Naive B cell (primary cell): ENCODE measurements at places on chromosomes 6 and 20. TPM values are rescaled to one million over a fixed set of nuclear protein-coding genes. Genes with fewer than 3 reads are reported as not detected.

DNA sequence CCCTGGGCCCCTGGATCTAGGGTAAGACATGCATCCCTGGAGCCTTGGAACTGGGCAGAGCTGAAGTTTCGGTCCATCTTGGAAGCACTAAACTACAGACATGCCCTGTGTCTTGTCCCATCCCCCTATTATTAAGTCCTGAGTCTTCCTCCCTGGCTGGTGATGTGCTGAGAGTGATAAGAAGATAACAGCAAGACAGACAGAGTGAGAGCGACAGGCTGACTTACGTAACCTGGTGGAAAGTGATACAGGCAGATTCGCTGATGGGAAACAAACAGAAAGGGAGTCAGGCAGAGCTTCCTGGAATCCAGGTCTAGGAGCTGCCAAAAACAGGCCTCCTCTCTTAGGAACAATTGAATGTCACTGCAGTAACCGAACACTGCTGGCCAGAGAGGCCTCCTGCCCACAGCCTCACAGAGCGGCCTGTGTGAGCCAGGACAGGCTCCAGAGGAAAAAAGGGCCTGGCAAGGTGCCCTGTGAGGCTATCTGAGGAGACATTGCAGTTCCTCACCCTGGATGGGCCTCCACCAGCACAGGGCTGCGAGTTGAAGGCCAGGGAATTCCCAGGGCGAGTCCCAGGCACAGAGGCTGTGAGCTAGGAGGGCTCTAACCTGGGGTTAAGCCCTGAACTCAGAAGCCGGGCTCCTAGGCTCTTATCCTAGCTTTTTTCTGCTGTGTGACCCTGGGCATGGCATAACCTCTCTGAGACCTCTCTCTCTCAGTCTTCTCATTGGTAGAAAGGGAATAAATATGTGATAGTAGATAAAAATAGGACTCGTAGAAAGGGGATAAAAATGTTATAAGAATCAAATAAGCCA lies 34.2 kb upstream of the B4GALT5 start:
- no peak for DNase-seq

DNA sequence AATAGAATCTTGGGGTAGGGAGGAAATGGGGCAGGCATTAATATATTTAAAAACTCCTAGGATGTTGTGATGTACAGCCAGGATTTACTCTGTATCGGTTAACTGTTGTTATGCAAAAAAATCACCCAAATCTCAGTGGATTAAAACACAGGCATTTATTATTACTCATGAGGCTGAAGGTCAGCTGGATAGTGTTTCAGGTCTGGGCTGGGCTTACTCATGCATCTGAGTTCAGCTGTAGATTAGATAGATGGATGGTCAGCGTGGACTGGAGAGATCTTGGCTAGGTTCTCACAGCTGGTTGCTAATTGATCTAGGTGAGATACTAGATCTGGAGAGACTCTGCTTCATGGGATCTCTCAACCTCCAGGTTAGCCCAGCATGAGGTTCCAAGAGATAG lies 131.4 kb downstream of the BTBD3 start:
- DNase-seq, result no peak

DNA sequence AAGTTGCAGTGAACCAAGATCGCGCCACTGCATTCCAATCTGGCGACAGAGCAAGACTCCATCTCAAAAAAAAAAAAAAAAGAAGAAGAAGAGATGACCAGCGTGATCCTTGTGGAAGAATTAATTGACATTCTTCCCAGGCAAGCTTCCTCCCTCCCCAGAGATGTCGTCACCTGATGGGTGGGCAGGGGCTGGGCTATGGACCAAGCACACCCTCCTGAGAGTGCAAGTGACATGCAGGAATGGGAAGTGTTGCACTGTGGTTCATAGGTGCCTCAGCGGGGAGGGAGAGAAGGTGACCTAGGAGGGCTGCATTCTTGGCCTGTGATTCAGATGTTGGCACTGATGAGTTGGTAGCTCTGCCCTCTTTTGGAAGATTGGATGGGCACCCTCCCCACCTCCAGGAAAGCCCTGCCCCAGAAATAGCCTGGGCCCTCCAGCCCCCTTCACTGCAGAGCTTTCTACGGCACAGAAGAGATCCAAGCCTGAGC lies 37.8 kb downstream of the TAF8 start:
- DNase-seq, result no peak

- no peak for DNase-seq
These were observed 94.5 kb downstream of the HTR1B start for GRCh38 chr6:77368660-77369313.

DNA sequence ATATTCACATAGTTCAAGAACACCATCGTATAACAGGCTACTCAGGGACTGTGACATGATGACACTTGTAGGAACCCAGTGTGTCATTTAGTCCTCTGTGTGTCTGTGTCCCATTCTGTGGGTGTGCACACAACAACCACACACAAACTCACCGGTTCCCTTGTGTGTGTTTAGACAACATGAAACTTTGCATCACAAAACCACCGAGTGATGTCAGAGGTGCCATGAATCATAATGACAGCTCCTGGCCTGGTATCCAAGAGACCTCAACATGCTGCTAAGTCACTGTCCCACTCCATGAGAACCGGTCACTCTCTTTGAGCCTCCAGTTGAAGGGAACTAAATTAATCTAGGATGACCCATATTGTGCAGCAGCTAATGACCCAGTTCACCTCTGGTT lies 421.3 kb downstream of the PREX1 start:
- no peak for DNase-seq

DNA sequence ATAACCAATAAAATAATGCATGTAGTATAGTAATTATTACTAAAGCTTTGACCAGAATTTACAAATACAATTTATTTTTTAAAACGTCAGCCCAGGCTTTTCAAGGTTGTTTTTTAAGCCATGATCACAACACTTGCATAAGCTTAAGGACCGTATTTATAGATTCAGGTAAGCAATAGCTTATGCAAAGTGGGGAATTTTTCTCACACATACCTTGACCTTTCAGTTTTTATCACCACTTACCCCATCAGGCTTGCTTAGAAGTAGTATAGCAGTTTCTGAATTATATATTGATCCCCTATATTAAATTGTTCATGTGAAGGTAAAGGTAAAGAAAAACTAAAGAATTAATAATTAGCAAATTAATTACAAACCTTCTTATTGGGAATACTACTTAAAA lies 232.3 kb upstream of the FKBP1C start:
- DNase-seq, result no peak

DNA sequence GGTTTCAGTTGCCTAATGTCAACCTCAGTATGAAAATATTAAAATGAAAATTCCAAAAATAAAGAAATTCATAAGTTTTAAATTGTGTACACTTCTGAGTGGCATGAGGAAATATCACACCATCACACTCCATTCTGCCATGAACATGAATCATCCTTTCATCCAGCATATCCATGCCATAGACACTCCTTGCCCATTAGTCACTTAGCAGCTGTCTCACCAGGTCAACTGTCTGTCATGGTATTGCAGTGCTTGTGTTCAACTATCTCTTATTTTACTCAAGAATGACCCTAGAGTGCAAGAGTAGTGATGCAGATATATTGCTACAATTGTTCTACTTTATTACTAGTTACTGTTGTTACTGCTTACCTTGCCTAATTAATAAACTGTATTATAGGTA lies 712.4 kb downstream of the EPHA7 start:
- DNase-seq, result no peak

GRCh38 chr20:62792182-62792939 lies 3.9 kb upstream of the MRGBP start:
- DNase-seq, result no peak

DNA sequence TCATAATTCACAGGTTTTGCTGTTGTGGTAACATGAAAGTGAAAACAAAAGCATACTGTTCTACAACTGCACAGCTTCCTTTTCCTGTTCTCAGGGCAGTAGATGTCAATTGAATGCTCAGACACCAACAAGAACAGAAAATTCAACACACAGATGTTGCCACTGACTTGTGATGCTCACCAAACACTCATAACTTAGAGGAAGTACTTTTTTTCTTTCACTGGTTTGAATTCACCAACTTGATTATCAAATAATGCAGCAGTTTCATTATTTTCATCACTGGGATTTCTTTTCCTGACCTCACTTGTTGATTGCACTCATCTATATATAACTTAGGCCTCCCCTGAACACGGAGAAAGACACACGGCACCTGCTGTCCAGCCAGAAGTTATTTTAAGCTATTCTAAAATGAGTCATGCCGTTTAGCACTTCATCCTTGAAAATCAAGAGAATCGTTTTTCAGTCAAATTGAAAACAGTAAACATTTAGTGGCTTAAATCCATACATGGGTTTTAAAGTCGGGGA lies 949 bp downstream of the TXLNB start:
- DNase-seq, result peak; percentile 76

DNA sequence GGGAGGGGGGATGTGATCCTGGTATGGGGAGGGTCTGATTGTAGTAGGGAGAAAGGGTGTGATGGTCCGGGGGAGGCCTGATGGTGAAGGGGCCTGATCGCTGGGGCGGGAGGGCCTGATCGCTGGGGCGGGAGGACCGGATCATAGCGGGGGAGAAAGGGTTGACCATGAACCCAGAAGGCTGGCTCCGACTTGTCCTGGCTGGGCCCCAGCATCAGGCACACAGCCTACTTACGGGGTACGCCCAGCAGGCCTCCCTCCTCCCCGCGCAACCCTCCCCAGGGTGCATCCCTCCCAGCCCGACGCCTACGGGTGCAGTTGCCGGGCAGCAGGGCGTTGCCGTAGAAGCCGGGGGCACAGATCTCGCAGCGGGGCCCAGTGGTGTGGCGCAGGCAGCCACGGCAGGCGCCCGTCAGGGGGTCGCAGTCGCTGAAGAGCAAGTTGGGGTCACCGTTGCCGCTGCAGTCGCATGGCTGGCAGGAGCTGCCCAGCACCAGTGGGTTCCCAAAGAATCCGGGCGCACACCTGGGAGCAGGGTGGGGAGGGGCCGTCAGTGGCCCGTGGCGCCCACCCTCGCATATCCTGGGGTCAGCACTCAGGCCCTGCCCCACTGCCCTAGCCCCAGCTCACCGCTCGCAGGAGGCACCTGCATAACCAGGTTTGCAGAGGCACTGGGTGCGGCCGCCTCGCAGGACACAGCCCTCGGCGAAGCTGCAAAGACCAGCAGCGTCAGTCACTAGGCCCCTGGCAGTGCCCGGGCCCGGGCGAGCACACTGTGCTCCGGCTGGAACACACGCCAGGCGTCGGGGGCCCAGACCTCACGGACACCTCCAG lies 20.6 kb downstream of the ADRM1 start:
- DNase-seq, result no peak

DNA sequence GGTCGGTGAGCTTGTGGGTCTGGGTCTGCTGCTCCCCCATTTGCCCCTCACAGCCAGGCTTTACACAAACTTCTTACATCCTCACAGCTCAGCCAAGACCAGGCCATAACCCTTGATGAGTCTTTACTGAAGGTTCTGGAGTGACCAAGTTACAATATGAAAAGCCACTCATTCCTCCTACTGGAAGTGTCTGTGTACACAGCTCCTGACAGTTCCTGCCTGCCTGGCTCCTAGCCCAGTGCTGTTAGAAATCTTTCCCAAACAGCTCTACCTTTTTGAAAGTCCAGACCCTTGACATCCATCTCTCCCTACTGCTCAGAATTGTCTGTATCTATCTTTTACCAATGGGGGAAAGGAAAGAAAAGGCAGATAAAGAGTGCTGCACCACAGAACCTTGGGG lies 106.9 kb downstream of the PAX1 start:
- DNase-seq, result no peak

DNA sequence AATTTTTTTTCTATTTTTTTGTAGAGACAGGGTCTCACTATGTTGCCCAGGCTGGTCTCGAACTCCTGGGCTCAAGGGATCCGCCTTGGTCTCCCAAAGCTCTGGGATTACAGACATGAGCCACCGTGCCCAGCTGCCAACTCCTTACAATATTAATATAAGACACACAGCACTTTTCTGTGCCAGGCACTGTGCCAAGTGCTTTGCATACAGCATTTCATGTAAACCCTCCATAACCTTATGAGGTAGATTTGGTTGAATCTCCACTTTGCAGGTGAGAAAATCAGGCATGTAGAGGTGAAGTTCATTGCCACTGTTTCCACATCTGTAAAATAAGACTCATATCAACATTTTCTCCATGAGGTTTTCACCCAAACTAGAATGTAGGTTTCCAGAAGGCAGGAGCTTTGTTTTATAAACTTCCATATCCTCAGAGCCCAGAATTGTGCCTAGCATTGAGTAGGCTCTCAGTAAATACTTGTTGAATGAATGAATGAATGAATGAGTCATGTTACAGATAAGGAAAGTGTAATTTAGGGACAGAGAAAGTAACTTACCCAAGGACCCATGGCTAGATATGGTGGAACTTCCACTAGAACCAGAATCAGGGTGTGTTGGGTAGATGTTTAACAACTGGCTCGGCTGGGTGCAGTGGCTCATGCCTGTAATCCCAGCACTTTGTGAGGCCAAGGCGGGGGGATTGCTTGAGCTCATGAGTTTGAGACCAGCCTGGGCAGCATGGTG lies 3.0 kb upstream of the CTNNBL1 start:
- DNase-seq, result no peak

DNA sequence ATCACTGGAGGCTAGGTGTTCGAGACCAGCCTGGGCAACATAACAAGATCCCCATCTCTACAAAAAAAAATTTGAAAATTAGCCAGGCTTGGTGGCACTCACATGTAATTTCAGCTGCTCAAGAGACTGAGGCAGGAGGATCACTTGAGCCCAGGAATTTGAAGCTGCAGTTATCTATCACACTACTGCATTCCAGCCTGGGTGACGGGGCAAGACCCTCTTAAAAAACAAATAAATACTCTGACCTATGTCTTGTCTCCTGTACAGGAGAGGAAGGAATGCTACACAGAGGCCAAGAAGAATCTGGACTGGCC lies 25.8 kb downstream of the COX4I2 start:
- DNase-seq, result no peak

DNA sequence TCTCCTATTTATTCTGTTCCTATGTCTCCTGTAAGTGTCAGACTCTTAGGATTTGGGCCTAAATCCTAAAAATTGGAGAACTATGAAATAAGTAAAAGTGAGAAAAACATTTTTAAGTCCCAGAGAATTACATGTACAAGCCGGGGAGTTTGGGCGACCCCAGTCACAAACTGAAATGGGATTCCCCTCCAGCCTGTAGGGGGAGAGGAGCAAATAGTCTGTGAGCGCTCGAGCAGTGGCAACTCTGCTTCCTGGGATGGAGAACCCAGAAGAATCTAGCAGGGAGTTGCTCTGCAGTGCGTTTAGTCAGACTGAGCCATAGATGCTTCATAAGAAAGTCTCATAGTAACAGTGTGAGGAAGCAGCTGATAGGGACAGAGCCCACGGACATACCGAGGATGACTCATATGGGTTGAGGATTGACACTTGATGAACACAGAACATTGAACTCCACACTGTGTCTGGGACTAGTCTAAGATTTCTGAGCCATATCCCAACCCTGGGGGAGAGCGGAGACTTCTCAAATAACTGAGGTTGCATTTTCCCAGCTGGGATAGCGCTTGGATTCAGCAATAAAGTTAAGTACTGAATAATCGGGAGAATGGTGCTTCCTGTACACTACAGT lies 437.2 kb downstream of the BCKDHB start:
- no peak for DNase-seq

Gene SLC17A3
- polyA plus RNA-seq, result 0.29 TPM

Gene GSTA3
- not detected for polyA plus RNA-seq

Gene ULBP1
- not detected for polyA plus RNA-seq

Gene PLA2G7
- not detected for polyA plus RNA-seq

Gene BTNL2
- not detected for polyA plus RNA-seq

Gene CST4
- not detected for polyA plus RNA-seq

Gene DPPA5
- not detected for polyA plus RNA-seq

Gene PAK5
- polyA plus RNA-seq, result not detected
